ENCODE measurements at places on chromosomes 2 and 18.

DNA sequence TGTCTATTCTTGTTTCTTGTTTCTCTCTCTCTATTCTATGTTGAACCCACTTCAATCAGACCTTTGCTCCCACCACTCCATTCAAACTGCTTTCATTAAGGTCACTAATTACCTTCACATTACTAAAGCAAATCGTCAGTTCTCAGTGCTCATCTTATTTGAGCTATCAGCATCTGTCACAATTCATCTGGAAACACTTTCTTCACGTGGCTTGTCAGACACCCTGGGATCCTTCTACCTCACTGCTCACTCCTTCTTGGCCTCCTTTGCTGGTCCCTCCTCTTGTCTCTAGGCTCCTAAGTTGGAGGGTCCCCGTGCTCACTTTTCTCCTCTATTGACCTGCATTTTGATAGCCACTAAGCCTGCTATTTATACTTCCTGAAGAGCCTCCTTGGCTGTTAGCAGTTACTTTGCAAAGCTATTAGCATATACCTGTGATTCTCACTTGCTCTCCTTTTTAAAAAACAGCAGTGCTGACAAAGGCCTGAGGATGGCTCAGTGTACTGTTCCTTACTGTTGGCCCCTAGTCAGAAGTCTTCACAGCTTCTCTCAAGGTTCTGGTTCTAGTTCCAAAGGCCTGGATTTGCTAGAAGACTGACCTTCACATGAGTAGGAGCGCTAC is 80.2 kb downstream of the PLEKHM3 start:
- DNase-seq: no peak

DNA sequence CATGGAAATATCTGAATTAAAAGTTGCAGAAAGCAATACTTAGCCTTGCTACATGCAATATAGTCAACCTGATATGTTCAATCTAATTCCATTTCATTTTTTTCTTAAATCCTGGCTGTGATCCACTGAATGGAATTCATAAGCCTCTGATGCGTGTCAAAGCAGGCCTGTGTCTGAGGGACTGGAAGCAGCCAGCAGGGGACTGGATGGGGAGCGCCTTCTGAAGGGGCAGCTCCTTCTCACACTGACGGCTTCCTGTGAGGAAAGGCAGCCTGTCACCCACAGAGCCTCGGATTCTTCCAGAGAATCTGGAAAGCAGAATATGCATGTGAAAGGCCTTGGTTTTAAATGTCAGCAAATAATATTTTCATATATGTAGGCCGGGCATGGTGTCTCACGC is 73.5 kb downstream of the KCNF1 start:
- no peak for DNase-seq

- DNase-seq: no peak
Measured at GRCh38 chr18:27899893-27900292, 277.0 kb downstream of the CDH2 start.

GRCh38 chr2:1817256-1818051 is 73.1 kb upstream of the PXDN start:
- DNase-seq: peak; percentile 96

- DNase-seq: no peak
Measured at GRCh38 chr2:175464311-175464670, 282.8 kb upstream of the ATP5MC3 start.

- no peak for DNase-seq
Measured at GRCh38 chr2:113873867-113874266, 16.0 kb upstream of the ACTR3 start.

DNA sequence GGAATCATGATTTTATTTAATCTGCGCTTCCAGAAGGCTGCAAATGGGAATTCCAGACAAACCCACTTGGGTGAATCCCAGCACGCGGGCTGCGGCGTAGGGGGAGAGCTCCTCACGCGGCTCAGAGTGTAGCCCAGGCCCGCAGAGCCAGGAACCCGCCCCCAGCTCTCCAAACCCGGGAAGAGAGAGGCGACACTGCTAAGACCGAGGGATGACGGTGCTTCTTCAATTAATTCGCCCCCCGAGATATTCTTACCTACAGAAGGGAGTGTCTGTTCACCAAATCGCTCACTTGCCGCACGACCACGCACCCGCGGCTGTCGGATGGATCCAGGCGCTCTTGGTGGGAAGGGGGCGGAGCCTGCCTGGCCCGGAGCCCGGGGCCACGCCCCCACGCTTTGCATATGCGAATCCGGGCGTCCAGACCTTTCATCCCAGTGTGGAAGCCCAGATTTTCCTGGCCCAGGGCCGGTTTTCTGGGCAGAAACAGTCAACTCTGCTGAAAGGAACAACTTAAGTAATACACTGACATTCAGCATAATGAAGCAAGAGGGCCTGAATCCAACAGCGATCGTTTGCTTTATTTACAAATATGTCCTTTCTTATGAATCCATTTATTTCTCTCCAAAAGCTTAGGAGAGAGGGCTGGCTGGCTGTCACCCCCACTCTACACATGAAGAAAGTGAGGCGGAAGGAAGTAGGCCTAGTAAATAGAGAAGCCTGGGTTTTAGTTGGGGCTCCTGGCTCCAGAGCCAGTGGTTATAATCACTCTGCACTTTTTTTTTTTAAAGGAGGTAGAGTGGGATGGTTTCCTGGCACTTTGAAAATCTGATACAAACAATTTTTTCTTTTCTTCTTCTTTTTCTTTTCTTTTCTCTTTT is at the start of gene SLC19A3:
Gene SLC19A3 (minus strand): TSS at position 342 of the 881 bp plus-strand sequence. CDS start 15,710 bp downstream, outside the sequence.
- DNase-seq: peak; percentile 75

- DNase-seq: no peak
Measured at GRCh38 chr2:118689456-118689855, 158.0 kb downstream of the EN1 start.

GRCh38 chr18:12394428-12394827 is 13.3 kb upstream of the PRELID3A start:
- no peak for DNase-seq

GRCh38 chr2:167509586-167509985 is 621.3 kb downstream of the XIRP2 start:
- DNase-seq: peak; percentile 95
